ENCODE measurements at places on chromosomes 7 and 10. TPM values are rescaled to one million over a fixed set of nuclear protein-coding genes. Genes with fewer than 3 reads are reported as not detected.

The NRAP gene
- total RNA-seq = not detected

The PON3 gene
- total RNA-seq = 2.0 TPM

The AIFM2 gene
- 2.7 TPM for total RNA-seq

The TRPV5 gene
- total RNA-seq = not detected

The SLC13A1 gene
- total RNA-seq = not detected

The SPDYE1 gene
- total RNA-seq = not detected

The STK32C gene
- 6.3 TPM for total RNA-seq

The IL15RA gene
- total RNA-seq = 3.6 TPM

The ANKRD30A gene
- not detected for total RNA-seq

The SPDYE16 gene
- not detected for total RNA-seq

The C10orf105 gene
- total RNA-seq = not detected

The VWA2 gene
- total RNA-seq = 0.60 TPM

The CD36 gene
- total RNA-seq = 0.20 TPM

The KLF14 gene
- total RNA-seq = not detected

The CHAT gene
- total RNA-seq = not detected

The OPN1SW gene
- total RNA-seq = not detected

The FZD8 gene
- 7.0 TPM for total RNA-seq

The PKD1L1 gene
- total RNA-seq = 0.07 TPM

The CPA1 gene
- not detected for total RNA-seq

The CDHR3 gene
- 1.7 TPM for total RNA-seq

The CLRN3 gene
- not detected for total RNA-seq

The OR2A1 gene
- not detected for total RNA-seq

The ZYX gene
- total RNA-seq = 126 TPM

The PNLIPRP2 gene
- not detected for total RNA-seq

The IRF5 gene
- total RNA-seq = 0.81 TPM

The CNPY1 gene
- total RNA-seq = not detected

The LIPN gene
- not detected for total RNA-seq

The ASB13 gene
- 15.6 TPM for total RNA-seq

The GNAI1 gene
- total RNA-seq = 48.4 TPM

The INA gene
- total RNA-seq = 1.5 TPM

The FLNC gene
- total RNA-seq = 0.61 TPM

The ITIH5 gene
- total RNA-seq = not detected

The NUTM2A gene
- total RNA-seq = 1.3 TPM

The ASNS gene
- 69.1 TPM for total RNA-seq
